ENCODE measurements at places on chromosomes 1 and 21.

DNA sequence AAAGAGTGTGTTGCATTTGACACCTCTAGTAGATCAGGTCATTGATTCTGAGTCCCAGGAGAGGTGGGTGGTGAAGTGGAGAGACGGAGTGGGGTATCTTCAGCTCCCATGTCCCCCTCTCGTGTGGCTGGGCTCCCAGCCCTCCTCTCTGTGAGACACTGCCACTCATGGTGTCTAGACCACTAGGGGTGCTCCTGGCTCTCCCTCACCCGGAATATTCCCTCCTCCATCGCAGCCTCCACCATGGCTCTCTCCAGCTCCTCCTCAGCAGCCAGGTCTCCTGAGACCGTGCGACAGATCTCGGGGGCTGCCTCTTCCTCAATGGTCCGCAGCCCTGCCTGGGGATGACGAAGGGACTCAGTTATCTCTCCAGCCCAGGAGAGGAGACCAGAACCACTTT, 20.6 kb upstream of the KIF21B start:
- DNase-seq, result no peak

DNA sequence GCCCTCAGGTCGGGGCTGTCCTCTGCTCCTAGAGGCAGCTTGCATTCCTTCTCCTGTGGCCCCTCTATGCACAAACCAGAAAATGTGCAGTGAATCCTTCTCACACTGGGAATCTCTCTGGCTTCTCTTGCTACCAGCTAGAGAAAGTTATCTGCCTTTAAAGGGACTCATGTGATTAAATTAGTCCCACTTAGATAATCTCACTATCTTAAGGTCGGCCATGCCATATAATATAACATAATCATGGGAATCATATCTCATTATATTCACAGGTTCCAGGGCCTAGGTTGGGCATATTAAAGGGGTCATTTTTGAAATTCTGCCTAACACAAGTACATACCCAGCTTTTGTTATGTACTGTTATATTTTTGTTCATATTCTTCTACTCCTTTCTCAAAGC, 31.4 kb downstream of the PTGFR start:
- DNase-seq, result no peak

DNA sequence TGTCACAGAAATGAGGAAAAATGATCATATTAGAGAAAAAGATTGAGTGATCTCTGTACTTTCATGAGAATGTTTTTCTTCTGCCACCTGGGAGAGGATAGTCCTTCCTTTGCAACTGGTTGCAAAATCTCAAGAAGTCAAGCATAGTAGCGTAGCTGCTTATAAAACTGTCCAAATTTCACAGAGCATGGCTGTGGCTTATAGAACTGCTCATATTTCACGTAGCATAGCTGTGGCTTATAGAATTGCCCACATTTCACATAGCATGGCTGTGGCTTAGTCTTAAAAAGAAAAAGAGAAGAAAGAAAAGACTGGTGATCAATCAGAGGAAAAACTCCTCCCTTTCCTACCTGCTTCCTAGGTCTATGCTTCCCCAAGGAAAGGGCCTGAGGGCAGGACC, 329.5 kb downstream of the SIPA1L2 start:
- peak; percentile 11 for DNase-seq

DNA sequence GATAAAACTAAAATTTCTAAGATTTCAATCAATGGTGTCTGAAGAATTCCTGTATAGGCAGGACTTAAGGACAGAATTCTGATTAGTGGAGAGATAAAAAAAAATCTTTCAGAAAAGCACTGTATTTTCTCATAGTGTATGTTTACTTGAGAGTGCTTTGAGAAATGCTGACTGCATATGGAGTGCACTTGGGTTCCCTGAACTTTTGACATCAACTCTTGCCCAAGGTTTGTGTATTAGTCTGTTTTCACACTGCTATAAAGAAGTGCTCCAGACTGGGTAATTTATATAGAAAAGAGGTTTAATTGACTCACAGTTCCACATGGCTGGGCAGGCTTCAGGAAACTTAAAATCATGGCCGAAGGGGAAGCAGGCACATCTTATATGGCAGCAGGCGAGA, 275.0 kb downstream of the LRRC40 start:
- no peak for DNase-seq

DNA sequence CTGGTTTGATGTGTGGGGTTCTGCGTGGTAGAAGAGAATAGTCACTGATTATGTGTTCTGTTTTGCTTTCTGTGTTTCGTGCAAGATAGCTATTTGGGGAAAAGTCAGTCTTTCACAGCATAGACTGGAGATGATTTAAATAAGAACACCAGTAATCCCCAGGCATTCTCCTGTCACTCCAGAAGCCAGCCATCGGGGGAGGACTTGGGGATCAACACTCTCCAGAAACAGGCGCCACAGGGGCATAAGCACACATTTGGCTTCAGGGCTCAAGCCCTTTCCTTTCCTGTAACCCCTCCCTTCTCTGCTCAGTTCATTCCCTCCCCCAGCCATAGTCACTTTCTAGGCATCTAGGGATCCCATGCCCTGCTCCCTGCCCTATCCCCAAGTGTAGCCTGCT, 97.3 kb upstream of the BEND5 start:
- no peak for DNase-seq

- DNase-seq, result no peak
Observed at GRCh38 chr1:67408148-67408547, 22.1 kb downstream of the SERBP1 start.

GRCh38 chr1:160309571-160309970, 24.6 kb upstream of the PEX19 start:
- DNase-seq, result no peak

- no peak for DNase-seq
Observed at GRCh38 chr1:57198912-57199311, 224.9 kb downstream of the DAB1 start.

- DNase-seq, result no peak
Observed at GRCh38 chr1:108877348-108878159, 769 bp downstream of the GPSM2 start.

DNA sequence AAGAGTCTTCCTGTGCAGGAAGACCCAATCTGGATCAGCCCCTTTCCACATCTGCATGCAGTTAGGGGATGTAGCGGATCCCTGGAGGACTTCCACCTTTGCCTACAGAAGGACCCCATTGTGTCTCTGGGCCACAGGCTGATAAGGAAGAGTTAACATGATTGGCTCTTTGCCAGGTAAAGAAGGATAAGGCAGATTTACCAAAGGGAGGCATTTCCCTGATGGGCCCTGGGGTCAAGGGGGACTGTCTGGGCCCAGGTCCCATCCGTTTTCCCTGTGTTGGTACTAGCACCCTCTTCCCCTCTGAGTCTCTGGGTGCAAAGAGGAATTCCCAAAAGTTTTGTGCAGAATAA, 29.1 kb downstream of the SLC26A9 start:
- no peak for DNase-seq

DNA sequence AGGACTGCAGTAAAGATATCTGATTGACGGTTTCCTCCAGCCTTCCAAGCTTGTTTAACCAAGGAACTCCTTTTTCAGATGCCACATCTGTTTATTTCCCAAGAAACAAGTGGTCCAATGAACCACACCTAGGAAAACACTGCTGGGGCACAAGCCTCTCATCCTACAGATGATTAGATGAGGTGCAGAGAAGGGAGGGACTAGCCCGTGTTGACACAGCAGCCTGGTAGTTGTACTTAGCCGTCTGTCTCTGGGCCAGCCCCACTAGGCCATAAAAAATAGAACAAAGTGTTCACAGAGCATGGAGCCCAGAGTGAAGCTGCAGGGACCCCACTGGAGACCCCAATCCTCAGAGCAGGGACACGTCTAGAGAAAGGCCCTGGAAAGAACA, 32.1 kb downstream of the LRP8 start:
- DNase-seq, result no peak

DNA sequence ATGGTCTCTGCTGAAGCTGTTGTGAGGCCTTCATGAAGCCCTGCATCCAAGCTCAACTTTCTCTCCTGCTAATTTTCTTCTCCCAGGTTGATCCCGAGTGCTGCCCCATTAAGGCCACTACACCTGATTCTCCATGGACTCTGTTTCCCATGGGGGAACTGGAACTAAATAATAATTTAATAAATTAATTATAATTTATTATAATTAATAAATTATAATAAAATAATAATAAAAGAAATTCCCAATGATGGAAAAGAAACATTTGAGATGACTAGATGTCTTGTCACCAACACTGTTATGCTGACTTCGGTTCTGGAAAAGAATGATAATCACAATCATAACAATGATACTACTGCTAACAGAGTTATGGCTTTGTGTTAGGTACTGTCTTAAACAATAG, 211.2 kb upstream of the ZP4 start:
- DNase-seq, result no peak

- DNase-seq, result no peak
Observed at GRCh38 chr1:9448132-9449109, 90.8 kb upstream of the SLC25A33 start.

DNA sequence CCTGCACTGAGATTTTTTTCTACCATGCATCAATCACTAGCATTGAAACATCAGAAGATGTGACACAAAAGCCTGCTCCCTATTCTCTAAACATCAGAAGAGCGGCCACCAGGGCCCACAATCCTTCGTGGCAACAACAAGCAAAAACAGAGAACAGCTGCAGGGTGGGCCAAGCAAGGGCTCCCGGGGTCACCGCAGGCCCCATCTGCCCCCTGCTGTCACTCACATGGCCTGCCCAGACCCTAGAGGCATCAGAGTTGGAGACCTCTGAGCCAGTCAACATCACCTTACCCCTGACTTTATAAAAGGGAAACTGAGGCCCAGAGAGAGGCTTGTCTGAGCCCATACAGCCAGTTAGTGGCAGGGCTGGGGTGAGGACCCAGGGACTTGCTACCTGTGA, 1.8 kb downstream of the LAPTM5 start:
- DNase-seq, result no peak

DNA sequence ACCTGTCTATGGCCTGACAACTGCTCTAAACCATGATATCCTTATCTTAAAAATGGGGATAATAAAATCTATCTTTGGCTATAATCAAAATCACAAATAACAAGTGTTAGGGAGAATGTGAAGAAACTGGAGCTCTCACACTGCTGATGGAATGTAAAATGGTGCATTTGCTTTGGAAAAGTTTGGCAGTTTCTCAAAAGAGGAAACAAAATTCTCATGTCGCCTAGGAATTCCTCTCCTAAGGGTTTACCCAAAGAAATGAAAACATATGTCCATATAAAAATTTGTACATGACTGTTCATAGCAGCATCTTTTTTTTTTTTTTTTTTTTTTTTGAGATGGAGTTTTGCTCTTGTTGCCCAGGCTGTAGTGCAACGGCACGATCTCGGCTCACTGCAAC, 64.3 kb downstream of the ZNF281 start:
- DNase-seq, result peak; percentile 68

GRCh38 chr1:232974971-232975370, 24.6 kb downstream of the NTPCR start:
- DNase-seq, result no peak

- no peak for DNase-seq
Observed at GRCh38 chr21:14857529-14857928, 207.3 kb downstream of the NRIP1 start.

- DNase-seq, result peak; percentile 4
Observed at GRCh38 chr1:161258439-161259344, at the start of gene PCP4L1. TSS of gene PCP4L1 (plus strand) at chr1:161258745. CDS start at chr1:161258975, 230 bp downstream.

DNA sequence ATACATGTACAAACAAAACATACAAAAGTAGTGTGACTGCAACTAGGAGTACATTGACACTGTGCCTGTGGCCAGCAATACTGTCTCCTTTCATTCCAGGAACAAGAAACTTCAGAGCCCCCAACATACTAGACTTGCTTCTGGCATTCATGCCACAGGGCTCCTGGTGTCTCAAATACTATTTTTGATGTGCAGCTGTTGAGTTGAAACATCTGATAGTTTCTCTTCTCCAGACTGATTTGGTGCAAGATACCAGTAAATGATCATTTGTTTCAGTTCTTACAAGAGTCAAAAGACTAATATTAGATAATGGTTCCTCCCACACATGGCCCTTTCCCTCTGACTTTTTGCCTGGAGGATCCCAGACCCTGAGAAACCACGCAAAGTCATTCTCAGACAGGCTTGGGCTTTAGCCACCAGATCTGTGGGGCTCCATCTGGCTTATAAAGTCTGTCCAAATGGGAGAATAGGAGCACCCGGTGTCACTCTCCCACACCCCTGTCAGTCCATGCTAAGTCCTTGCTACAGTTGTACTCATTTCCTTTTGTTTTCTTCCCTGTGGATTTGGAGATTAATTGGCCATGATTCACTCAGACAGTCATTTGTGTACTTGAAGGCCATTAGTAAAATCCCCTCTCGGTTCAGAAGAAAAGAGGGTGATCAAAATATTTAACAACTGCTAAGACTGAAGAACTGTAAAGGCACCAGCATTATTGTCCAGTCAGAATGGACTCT, 163.5 kb upstream of the RUNX1 start:
- DNase-seq, result no peak

GRCh38 chr1:1984560-1985070, 19.0 kb downstream of the CFAP74 start:
- DNase-seq, result no peak

DNA sequence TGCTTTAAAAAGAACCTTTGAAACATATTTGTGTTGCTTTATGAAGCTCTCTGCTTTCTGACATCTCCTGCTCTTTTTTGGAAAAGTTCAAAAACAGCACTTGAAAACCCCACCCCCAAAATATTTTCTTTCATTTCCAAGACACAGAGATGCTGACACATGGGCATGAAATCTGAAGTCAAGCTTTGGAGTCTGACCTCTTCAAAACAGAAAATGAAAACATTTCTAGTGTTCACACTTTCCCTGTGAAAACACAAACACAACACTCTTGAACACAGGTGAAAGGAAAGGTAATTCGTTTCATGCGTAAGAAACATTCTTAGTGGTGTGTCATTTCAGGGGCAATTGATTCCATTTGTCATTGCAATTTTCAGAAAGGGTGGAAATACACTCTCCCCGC, 10.8 kb downstream of the NGF start:
- DNase-seq, result no peak

Measured in fibroblast of skin of left quadriceps (primary cell).